ENCODE measurements at places on chromosomes 1 and 21.

GRCh38 chr1:201363467-201363866 is 14.0 kb downstream of the TNNT2 start:
- DNase-seq = no peak

- DNase-seq = no peak
Observed at GRCh38 chr1:8142955-8143629, 117.0 kb upstream of the ERRFI1 start.

- DNase-seq = no peak
Observed at GRCh38 chr1:84217239-84217638, 73.2 kb downstream of the PRKACB start.

DNA sequence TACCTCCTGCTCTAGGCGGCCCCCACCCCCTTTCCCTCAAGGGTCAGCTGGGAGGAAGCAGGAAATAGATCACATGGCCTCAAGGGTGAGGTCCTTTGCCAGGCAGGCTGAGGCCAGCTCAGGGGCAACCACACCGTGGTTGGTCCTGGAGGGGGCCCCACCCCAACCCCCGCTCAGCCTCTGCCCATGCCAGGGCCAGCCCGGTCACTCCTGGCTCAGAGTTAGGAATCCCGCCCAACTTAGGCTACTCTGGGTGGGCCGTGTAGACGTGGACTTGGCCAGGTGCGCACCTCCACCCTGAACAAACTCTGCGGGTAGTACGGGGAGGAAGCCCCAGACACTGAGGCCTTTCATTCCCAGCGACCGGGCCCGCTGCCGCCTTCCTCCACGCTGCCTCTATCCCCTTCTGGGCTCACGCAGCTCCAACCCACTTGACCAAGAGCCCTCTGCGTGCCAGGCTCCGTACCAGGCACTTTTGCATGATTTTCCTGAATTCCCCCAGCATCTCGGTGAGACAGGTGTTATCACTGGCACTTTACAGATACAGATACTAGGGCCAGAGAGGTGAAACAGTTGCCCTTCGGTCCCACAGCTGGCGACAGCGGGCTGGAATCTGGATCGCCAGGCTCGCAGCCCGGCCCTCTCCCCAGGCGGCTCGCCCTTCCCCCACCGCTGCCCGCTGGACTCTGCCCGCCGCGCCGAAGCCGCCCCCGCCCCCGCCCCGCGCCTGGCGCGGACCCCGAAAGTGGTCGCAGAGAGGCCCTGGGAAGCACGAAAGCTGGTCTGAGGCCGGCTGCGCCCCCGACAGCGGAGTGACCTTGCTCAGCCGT is 769 bp downstream of the GALE start:
- DNase-seq = no peak

DNA sequence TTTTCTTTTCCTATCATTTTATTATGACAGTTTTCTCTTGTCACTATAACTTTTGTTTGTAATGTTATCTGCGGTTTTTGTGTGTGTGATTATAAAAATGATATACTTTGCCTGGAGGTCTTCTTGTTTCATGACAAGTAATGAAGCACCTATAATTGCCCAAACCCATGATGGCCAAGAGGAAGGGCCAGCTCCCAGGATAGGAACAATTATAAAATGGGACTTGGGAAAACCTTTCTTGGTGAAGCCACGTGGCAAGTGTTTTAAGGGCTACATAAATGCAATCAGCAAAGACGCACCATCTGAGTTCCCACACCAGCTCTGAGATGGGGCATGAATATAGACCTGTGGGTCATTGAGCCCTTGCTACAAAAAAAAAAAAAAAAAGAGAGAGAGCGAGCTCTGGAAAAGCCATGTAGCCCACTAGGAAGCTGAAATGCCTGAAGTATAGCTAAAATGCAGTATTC is 462.6 kb upstream of the RUNX1 start:
- no peak for DNase-seq

- no peak for DNase-seq
Observed at GRCh38 chr1:170734412-170735175, 70.7 kb downstream of the PRRX1 start.

GRCh38 chr1:175208773-175209492 is 16.4 kb upstream of the KIAA0040 start:
- no peak for DNase-seq

DNA sequence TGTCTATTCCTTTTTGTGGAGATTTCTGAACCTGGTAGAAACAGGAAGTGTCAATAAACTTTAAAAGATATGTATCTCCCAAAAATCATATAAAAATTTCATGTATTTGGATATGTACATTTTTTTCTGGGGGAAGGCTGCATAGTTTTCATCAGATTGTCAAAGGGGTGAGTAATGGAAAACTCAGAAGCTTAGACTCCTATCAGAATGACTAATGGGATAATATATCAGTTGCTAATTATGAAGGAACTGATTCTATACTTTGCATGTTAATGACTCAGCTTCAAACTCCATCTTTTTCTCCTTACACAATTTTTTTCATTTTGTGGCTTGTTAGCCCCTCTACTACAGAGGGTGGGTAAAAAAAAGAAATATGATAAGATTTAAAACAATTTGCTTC is 55.9 kb downstream of the GON4L start:
- no peak for DNase-seq

Data from cortex of kidney (tissue), 1 donor.